ENCODE measurements at places on chromosomes 1 and 21.
A peak's percentile ranks its signal among the peaks of the same experiment; 100 is the strongest.

DNA sequence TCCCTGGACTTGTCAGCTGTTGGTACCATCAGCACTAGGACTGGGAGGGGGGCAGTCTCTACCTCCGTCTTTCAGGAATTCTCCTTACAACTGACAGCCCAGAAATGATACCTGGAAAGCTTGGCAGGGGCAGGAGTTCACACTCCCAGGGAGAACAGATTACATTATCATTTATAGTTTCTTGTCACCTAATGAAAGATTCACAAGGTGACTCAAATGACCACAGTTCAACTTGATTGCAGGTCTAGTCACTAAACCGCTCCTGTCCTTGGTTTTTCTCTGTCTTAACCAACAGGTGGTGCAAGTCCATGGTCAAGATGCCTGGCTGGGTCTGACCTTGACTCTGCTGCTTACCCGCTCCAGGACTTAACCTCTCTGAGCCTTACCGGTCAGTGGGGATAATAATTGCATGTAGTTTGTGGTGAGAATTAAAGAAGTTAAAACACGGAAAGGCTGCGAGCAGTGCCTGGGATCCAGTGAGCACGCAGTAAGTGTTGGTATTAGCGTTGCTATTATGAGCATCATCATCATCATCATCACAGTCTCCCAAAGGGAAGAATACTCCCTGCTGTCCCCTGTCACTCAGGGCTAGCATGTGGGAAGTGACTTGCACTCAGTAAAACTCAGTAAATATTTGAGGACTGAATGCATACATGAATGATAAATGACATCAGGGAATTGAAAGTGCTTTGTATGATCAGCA is 125.3 kb upstream of the CD34 start:
- peak; percentile 60 for DNase-seq

DNA sequence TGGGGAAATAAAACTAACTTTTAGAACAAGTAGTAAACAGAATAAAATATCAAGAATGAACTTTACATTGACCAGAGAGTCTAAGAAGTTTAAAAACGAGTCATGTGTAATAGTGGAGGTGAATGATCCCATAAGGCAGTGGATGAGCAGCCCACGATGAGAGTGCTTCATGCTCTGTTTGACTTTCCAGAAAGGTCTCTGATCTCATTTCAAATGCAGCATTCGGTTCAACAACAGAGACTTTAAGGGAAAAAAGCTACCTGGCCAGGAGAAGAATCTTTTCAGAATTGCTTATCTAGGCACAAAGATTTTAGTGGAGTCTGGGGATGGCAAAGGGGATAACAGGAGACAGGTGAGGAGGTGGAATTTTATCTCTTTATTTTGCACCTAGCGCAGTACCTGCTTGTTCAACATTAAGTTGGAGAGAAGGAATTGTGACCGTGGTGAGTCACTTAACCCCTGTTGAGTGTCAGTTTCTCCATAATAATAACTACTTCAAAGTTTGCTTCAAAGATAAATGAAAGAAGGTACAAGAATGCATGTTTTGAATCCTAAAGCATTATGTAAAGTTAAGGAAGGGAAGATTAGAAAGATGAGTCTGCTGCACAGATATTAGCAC is 94.9 kb upstream of the KIF26B start:
- DNase-seq = no peak

GRCh38 chr1:17545356-17545755 is 5.9 kb downstream of the ARHGEF10L start:
- peak; percentile 19 for DNase-seq

GRCh38 chr1:3170561-3171453 is 101.8 kb downstream of the PRDM16 start:
- DNase-seq = no peak
